Stimulated activated CD8-positive, alpha-beta memory T cell treated with anti-CD3 and anti-CD28 coated beads, Interleukin-4, amount 100 ng/mL, for 1 hour (primary cell): ENCODE measurements at places on chromosomes 11 and 22.

DNA sequence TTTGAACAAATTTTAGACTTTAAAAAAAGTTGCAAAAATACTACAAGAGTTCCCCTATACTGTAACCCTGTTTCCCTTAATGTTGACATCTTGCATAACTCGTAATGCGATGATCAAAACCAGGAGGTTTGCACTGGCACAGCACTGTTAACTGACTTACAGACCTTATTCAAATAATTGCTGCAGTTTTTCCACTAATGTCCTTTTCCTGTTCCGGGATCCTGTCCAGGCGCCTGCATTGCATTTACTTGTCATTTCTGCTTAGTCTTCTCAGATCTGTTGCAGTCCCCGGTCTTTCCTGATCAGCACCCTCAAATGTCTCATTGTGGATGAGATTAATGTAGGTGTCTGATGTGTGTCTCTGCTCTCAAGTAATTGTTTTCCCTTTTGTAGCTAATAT, 32.0 kb downstream of the APLP2 start:
- DNase-seq: no peak

DNA sequence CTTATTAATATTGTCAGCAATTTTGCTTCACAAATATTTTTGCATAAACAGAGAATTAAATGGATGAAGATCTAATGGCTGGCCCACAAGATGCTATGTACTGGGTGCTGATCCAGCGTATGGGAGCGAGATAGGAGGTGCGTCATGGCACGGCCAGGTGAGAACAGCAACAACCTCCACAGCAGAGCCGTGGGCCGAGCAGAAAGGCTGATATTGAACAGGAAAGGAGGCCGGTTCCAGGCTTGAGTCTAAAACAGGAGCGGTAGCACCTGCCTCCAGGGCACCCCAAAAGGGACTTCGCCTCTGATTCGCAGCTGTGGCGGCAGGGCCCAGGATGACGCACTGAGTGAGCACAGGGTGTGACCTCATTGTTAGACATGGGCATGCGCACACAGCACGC, 1502.1 kb downstream of the TBC1D22A start:
- DNase-seq: no peak

GRCh38 chr11:71307811-71308645, 55.7 kb upstream of the SHANK2 start:
- no peak for DNase-seq

DNA sequence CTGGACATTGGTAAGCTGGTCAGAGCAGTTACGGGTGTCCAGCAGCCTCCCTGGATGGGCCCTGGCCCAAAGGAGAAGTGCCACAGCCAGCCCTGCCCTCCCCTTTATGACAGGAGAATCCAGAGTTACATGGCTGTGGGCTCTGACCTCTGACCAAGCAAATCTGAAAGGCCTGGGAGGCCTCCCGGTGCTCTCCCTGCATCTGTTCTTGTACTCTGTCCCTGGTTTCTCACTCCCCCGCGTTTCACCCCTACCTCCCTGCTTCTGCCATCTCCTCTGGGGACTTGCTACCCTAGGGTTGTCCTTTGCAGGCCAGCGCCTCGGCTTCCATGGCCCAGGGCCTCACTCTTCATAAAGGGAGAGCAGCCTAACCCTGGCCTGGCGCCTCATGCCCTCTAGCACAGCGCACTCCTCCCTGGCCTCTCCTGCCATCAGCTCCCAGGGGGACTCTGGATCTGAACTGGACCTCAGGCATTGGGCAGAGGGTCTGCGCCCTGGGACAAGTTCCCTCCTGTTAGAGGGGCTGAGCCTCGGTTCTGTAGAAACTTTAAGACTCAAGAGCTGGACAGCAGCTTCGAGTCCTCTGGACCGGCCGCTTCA, 10.7 kb downstream of the PICK1 start:
- DNase-seq: no peak

- DNase-seq: no peak
These were observed 3.8 kb upstream of the SHISAL1 start for GRCh38 chr22:44316393-44317122.

- DNase-seq: no peak
These were observed 201.2 kb upstream of the MTNR1B start for GRCh38 chr11:92768121-92768840.

DNA sequence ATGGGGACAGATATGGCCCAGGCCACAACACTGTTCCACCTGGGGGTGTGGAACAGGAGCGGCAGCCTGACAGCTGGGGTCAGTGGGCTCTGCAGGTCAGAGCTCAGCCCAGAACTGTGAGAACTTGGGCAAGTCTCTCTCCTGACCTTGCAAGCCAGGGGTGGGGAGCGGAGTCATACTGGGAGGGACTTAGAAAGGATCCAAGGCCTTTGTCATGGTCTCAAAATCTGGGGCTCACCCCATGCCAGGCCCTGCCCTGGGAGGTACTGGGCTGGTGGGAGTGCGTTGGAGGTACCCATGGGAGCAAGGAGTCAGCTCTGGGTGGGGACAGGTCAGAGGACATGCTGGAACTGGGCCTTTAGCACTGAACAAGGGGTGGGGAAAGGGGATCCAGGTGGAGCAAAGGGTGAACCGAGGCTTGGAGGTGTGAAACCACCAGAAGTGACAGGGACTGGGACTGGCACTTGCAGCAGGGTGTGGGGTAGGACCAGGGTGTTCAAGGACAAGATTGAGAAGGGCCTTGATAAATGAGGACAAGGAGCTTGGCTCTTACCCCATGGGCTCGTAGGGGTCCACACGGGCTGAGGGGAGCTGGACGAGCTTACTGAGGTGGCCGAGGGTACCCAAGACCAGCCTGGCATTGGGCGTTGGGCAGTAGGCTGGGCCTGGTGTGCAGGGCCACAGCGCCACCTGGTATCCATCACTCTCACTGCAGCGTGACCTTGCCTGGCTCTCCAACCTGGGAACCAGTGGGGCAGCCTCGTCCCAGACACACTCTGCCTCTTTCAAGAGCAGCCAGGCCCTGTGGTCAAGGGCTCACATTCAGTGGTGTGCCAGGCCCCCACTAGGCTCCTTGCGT, 7.4 kb upstream of the PMM1 start:
- no peak for DNase-seq

DNA sequence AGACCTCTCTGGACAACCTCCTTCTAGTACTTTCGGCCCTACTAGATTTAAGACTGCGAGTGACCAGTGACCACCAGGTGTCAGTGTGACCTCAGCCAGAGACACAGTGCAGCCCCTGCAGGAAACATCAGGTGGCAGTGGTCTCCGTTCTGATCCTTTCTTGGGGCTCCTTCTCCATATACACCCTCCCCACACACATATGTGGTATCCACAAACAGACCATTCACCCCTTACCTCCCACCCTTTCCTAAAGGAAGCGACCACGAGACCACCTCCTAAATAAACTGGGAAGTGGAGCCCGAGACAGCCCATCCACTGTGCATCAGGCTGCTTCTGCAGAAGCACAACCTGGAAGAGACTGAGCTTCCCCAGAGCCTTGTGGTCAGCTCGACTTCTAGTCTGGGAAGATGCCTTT, 38.5 kb upstream of the CYP2D6 start:
- DNase-seq: peak; percentile 21

GRCh38 chr11:11555208-11555607, 66.6 kb downstream of the GALNT18 start:
- DNase-seq: no peak
